ENCODE measurements at places on chromosomes 4 and X. TPM values are rescaled to one million over a fixed set of nuclear protein-coding genes. Genes with fewer than 3 reads are reported as not detected.
A peak's percentile ranks its signal among the peaks of the same experiment; 100 is the strongest.

Gene GPRIN3
- 4.6 TPM for polyA plus RNA-seq

GRCh38 chr4:111854494-111855087 lies 290.7 kb upstream of the FAM241A start:
- DNase-seq = peak; percentile 49

- DNase-seq = no peak
Observed at GRCh38 chrX:128078545-128078944, 26.3 kb upstream of the ACTRT1 start.

DNA sequence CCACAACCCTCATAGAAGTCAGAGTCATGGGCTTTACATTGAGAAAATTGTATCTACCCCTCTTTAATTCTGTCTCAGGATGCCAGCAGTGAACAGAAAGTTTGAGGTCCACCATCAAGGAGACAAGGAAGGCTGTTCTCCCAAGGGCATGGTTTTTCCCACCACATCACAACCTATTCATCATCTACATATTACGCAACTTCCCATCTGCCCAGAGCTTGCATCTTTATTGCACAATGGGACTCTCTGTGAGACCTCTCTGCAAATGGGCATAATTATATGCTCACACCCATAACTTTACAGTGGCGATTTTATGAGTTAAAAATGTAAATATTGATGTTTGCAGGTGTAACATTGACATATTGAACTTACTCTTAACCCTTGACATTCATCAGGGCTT lies 38.9 kb downstream of the PAGE2 start:
- no peak for DNase-seq

DNA sequence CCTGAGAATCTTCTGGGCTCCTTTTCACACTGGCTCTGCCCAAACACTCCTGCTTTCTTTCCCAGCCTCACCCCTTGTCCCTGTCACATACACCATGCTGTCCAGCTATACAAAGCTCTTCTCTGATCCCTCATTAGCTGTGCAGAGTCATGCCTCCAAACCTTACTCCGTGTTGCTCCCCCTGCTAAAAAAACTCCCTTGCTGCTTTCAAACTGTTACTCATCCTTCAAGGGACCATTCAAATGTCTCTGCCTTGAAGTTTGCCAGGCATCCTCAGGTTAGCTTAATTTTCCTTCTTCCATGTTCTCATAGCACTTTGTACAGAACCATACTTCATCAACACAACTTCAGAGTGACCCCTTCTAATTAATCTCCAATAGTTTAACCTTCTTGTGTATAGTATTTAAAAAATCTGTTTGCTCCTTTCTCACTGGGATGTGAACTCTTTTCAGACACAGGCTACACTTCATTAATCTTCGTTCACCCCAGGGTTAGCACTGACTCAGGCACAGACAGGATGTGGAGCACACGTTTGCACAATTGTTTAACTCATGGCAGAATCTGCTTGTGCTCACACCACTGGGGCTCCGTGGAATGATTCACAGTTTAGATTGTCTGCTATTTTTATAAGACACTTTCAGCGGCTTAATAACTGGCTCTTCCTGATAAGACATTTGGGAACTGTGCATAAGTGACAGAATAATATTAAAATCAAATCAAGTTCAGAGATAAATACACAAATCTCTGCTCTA lies 21.4 kb upstream of the SEL1L3 start:
- no peak for DNase-seq

DNA sequence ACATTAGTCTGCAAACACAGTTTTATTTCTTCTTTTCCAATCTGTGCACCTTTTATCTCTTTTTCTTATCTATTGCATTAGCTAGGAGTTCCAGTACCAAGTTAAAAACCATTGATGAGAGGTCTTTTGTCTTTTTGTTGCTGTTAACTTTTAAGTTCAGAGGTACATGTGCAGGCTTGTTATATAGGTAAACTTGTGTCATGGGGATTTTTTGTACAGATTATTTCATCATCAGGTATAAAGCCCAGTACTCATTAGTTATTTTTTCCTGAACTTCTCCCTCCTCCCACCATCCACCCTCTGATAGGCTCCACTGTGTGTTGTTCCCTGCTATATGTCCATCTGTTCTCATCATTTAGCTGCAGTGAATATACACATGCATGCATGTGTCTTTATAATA lies 349.9 kb downstream of the PDHA2 start:
- DNase-seq = no peak

DNA sequence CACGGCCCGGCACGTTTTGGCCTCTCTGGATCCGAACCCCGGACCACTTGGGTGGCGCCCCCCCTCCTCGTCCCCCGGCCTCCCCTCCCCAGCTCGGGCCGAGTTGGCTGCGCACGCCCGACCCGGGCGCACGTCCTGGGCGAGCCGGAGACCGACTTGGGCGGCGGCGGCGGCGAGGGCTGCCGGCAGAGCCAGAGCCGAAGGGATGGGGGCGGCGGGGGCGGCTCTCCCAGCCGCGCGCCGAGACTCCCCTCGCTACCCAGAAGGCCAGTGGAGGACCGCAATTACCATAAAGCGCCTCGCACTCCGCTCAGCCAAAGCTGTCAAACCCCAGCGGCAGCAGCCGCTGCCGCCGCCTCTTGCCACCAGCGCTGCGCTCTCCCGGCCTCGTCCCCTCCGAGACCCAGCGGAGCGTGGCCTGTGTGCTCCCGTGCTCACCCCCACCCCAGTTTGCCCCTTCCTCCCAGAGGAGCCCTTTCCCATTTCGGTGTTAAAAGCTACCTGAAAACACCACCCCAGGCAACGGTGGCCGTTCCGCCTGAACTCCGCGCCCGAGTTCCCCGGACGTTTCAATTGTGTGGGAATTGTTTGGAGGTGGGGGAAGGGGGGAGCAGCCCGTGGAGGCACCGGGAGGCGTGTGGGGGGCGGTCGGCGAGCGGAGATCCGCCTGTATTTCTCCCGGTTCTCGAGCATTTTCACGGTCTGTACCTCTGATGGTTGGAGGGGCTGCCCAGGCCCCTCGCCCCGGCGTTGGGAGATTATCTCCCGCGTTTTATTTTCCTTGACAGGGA lies 701 bp upstream of the BCOR start:
- DNase-seq = no peak

Gene METTL14
- polyA plus RNA-seq = 27.5 TPM

DNA sequence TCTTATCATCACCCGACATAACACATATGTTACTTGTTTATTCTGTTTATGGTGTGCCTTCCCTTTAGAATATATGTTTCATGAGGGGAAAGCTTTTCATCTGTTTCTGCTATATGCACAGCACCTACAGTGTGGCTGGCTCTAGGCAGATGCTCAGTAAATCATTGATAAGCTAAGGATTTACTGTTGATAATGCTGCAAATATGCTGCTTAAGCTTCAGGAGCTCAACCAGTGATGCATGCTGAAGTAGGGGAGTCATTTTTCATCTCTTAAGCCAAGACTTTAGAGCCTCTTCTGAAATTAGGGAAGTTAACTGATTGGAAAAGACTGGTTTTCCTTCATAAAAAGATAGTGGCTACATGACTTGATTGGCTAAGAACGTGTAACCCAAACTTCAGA lies 16.4 kb downstream of the FAT4 start:
- no peak for DNase-seq

Gene TEC
- polyA plus RNA-seq = 0.84 TPM

GRCh38 chr4:30839583-30840520 lies 119.7 kb downstream of the PCDH7 start:
- DNase-seq = no peak

Gene C1QTNF7
- polyA plus RNA-seq = 5.1 TPM

- DNase-seq = no peak
Observed at GRCh38 chr4:176436293-176436973, 116.7 kb downstream of the SPCS3 start.

GRCh38 chrX:38515291-38515690 lies 46.1 kb upstream of the TSPAN7 start:
- DNase-seq = no peak

DNA sequence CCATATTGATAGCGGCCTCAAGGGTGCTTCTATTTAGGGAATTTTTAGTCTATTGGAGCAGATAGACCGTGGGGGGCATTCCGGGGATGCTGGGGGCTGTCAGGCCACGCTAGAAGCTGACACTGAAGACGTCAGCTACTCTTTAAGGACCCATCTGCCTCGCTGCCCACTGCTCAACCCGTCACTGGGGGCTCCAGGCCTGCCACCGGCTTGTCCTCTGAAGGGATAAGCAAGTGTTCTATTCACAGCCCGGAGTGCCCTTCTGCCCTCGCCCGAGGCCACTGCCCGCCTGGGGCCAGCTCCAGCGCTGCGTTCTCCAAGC lies 679 bp upstream of the MSL3 start:
- DNase-seq = no peak

DNA sequence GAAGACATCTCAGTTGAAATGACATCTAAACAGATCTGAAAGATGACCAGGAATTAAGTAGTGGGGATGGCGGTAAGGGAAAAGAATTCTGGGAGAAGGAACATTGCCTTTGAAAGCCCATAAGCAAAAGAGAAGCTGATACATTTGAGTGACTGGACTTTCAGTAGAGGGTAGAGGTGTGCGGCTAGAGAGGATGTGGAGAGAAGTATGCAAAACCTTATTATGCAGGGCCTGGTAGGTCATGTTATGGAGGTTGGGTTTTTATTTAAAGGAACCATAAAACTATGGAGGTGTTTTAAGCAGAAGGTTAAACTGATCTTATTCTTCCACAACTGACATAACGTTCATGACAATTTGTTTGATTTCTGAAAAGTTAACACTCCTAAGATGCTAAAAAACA lies 36.3 kb downstream of the RPS6KA3 start:
- no peak for DNase-seq

DNA sequence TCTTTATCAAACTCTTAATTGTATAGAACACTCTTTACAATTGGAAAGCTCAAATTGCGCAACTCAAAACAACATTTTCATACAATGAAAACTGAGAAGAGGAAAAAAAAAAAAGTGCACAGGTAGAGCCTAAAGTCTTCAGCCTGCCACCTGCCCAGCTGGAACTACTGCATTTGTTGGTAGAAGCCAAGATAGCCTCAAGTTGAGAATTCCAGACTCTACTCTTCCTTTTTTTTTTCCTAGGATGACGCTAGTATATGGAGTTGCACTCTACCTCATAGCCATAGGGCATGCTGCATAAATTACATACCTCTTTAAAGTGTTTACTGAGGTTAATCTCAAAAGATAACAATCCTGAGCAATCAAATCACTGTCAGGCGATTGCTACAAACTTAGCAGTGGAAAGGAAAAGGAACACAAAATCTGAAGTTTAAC lies 13.6 kb downstream of the ABCG2 start:
- no peak for DNase-seq

GRCh38 chrX:111133389-111133788 lies 37.4 kb downstream of the PAK3 start:
- no peak for DNase-seq

GRCh38 chr4:68272860-68273259 lies 27.4 kb upstream of the TMPRSS11B start:
- DNase-seq = no peak

DNA sequence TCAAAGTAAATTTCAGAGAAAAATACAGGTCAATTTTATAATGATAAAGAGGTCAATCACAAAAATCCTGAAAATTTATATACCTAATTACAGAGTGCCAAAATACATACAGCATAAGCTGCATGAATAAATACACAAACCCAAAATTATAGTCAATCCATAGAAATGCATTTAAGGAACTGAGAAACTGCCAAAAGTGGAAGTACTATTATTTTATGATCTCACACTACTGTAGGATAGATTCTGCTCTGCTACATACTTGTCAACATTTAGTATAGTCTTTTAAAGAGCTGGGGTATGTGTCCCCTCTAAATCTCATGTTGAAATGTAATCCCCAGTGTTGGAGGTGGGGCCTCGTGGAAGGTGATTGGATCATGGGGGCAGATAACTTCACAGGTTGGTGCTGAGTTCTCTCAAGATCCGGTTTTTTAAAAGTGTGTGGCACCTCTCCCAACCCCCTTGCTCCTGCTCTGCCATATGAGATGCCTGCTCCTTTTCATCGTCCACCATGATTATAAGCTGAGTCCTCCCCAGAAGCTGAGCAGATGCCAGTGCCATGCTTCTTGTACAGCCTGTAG lies 31.8 kb downstream of the CHIC2 start:
- DNase-seq = no peak

- no peak for DNase-seq
Observed at GRCh38 chr4:187615972-187616371, 379.6 kb upstream of the ZFP42 start.

- no peak for DNase-seq
Observed at GRCh38 chr4:76723373-76723772, 174.6 kb downstream of the SOWAHB start.

DNA sequence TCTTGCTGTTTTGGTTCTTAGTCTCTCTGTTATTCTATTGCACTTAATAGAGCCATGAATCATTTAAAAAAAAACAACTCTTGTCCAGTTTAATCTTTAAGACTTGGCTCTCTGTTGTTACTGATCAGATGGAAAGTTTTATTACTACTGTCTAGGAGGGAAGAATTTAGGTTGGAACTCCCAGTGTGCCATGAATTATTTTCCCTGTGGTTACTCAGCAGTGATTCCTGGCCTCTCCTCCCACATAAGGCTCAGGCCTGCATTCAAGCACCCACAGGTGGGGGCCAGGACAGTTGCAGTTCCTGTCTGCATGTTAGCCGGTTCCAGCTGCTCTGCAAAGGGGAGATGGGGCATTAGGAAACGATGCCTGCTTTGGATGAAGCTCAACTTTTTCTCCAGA lies 29.8 kb upstream of the ESX1 start:
- no peak for DNase-seq

Gene ARSD
- 11.0 TPM for polyA plus RNA-seq

DNA sequence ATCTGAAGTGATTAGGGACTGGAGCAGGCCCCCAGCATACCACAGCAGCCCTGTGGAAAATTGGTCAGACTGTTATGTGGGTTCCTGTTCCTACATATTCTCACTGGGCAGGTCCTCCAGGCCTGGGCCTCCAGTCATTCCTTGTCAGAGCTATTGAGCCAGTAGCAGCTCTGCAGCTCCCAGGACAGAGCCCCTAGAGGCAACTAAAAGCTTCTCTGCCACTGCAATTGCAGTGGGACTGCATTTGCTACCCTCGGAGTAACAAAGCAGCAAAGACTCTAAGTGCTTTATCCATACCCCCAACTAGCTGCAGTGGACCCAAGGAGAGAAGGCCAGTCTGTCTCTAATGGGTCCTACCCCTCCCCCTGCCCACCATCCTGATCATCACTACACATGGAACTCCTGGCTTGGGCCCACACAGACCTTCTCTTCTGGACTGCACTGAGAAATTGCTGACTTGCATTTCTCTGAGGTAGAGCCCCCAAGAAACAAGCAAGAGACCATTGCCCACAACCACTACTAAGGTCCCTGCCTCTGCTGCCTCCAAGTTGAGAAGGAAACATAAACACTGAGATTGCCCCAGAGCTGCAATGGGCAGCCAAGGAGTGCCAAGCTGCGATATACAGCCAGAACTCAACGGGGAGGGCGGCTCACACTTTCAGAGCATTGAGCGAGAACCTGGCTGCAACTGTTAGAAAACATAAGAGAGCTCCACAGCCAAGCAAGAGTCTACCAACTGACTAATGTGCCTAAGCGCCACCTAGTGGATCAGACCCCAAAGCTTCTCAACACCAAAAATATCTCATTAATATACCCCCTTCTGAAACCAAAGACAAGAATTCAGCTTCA lies 738.7 kb upstream of the NDST4 start:
- DNase-seq = no peak

Gene CXCR3
- polyA plus RNA-seq = 0.15 TPM

Gene SPACA5B
- polyA plus RNA-seq = not detected

Gene GNPDA2
- 21.0 TPM for polyA plus RNA-seq

Gene PDE5A
- polyA plus RNA-seq = 21.5 TPM

Gene GASK1B
- polyA plus RNA-seq = 60.0 TPM

All from muscle of back (tissue), 13 donors.